ENCODE measurements at places on chromosomes 2 and 18.

DNA sequence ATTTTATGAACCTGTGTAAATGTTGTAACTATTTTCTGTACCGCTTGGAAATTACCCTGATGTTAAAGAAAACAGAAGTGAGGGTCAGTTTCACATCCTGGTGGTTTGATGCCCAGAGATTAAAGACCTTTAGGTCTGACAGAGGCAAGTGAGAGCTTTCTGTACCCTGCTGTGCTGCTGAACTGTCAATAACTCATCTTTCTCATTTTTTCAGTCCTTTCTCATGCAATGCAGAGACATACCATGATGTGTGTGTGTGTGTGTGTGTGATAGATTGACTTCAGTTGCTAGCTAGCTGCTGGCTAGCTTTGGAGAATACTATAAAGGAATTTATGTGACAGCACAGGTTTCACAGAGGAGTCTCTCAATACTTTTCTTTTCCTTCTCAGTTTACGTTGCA, 2025.6 kb upstream of the LRRTM1 start:
- no peak for DNase-seq

GRCh38 chr2:209095432-209095831, 328.4 kb upstream of the MAP2 start:
- no peak for DNase-seq

GRCh38 chr2:62569907-62570841, 64.2 kb upstream of the TMEM17 start:
- no peak for DNase-seq

DNA sequence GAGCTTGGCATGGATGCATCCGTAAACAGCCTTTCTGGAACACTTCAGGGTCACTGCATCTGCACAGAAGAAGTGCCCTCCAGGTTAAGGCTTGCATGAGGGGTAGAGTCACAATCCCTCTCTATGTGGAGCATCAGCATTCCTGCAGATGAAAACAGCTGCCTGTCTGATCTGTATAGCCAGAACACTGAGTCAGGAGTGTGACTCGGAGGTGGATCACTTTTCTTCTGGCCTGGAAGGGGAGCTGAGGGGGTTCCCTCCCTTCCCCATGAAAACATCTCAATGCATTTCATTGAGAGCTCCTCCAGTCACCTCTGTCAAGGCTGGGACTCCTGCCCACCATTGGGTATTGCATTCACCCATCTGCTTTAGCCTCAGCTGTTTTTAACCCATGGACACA, 72.5 kb upstream of the SERPINE2 start:
- no peak for DNase-seq

DNA sequence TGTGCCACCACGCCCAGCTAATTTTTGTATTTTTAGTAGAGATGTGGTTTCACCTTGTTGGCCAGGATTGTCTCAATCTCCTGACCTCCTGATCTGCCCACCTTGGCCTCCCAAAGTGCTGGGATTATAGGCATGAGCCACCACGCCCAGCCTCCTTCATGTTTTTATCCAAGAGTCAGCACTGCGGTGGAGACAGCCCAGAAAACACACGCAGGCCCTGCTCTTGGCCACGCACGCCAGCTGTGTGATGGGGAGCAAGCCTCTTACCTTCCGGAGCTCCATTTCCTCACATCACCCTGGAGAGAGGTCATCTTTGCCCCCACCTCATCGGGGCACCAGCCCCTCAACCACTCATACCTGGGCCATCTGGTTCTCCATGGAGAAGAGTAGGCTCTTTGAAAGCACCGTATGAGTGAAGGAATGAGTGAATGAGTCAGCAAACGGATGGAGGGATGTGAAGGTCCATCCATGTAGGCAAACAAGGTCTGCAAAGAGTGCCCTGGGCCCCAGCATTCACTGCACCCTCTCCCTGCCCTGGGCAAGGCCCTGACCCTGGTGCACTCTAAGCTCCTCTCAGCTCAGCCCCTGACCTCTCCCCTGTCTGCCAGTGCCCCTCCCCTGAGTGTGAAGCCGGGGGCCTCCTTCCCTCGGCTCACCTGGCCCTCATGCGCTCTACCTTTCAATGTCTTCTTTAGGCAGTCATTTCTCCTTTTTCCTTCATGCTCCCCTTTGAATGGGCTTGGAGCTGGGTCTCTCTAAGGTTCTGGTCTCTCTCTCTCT, 7.4 kb downstream of the GYPC start:
- no peak for DNase-seq

GRCh38 chr2:66865161-66865560, 430.2 kb downstream of the MEIS1 start:
- no peak for DNase-seq

GRCh38 chr2:73283545-73284295, 558 bp downstream of the FBXO41 start:
- no peak for DNase-seq

DNA sequence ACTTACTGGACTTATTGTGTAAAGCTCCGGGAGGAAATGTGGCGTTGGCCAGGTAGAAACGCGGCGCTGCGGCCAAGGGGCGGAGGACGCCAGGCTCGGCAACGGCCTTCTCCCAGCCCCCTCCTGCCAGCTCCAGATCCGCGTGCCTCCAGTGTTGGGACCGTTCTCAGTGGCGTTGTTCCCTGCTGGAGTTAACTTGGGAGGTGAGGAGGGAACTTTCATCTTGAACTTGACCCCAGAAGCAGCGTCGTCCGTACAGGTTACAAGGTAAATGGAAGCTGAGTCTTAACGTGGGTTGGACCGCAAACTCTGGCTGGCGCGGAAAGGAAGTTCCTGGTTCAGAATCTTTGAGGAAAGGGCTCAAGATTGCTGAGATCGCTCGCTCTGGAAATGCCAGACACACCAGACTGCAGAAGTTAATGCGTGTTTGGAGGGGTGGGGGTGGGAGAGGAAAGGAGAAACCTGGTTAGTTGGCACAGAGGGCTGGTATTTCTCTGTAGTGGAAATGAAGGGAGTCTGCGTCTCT, 1.3 kb downstream of the TANC1 start:
- no peak for DNase-seq

- DNase-seq = no peak
These were observed 17.5 kb upstream of the LONRF2 start for GRCh38 chr2:100339823-100340222.

- DNase-seq = no peak
These were observed 86.0 kb downstream of the OSBPL6 start for GRCh38 chr2:178280244-178280852.

DNA sequence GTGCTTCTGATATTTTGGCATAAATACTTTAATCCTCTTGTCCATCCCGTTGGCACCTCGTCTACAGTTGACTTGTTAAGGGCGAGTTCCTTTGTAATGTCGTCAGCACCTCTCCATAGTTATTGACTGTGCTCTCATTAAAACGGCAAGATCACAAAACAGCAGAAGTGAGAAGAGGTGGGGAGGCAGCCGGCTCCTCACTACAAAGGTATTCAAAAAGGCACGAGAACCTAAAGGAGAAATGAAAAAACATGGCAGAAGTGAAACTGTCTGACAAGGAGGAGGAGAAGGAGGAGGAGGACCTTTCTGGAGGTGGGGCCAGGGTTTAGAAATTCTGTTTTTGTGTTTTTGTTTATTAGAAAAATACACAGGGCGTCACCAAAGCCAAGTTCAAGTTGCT, 235.6 kb downstream of the BCL11A start:
- no peak for DNase-seq

All from stimulated activated CD8-positive, alpha-beta memory T cell treated with anti-CD3 and anti-CD28 coated beads, Interleukin-4, amount 100 ng/mL, for 24 hours (primary cell).